ENCODE measurements at places on chromosomes 5 and 9.

- no peak for DNase-seq
Measured at GRCh38 chr5:181245427-181246275, 1.9 kb upstream of the RACK1 start.

GRCh38 chr5:136246122-136246521 lies 53.2 kb upstream of the SMIM32 start:
- no peak for DNase-seq

DNA sequence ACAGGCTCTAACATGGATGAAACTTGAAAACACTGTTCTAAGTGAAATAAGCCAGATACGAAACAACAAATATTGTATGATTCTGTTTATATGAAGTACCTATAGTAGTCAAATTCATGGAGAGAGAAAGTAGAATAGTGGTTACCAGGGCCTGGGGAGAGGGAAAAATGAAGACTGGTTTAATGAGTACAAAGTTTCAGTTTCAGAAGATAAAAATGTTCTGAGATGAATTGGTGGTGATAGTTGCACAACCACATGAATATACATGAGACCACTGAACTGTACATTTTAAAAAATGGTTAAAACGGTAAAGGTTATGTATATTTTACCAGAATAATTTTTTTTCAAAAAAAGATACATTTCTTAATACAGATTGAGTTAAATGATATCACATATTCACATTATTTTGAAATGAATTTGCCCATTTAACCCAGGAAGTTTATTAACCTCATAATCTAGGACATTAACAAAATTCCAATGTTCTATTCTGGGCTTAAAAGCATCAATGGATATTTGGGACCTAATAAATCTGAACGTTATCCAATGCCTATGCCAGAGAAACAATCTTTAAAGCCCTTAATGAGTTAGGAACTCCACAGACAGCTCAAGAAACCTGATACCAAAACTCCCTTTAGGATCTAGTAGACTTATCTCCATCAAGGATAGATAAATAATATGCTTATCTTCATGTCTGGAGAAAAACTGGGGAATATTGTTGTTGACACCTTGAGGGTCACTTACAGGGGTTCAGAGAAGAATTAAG lies 521.3 kb downstream of the EFNA5 start:
- DNase-seq = no peak

DNA sequence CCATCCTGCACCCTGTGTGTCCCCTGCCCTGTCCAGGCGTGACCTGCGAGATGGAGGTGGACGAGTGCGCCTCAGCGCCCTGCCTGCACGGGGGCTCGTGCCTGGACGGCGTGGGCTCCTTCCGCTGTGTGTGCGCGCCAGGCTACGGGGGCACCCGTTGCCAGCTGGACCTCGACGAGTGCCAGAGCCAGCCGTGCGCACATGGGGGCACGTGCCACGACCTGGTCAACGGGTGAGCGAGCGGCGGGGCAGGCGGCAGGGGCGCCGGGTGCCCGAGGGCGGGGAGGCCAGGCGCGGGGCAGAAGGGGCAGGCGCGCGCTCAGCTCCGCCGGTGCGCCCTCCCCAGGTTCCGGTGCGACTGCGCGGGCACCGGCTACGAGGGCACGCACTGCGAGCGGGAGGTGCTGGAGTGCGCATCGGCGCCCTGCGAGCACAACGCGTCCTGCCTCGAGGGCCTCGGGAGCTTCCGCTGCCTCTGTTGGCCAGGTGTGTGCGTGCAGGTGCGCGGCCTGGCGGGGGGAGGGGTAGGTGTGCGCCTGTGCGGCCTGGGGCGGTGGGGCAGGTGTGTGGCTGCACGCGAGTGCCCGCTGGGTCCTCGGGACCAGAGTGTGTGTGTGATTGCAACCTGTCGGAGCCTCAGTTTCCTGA lies 10.0 kb downstream of the CRB2 start:
- DNase-seq = no peak

GRCh38 chr9:89481538-89481915 lies 16.4 kb downstream of the SEMA4D start:
- DNase-seq = no peak

DNA sequence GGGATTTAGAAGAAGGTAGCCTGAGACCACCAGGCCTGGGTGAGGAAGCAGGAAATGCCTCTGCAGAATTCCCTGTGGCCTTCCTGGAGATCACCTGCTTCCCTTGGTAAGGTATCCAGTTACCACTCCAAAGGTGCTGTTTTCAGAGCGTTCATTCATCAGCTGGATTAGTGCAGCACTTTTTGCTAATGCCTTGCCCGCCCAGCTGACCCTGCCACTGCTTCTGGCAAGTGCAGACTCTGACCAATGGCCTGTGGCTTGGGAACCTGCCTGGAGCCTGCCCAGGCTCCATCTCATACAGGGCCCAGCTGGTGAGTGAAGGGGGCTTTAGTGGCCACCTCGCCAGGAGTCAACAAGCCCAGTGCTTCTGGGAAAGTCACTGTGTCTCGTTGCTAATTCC lies 48.6 kb downstream of the FOXI1 start:
- no peak for DNase-seq

GRCh38 chr5:73193592-73193991 lies 20.6 kb downstream of the TMEM174 start:
- no peak for DNase-seq

GRCh38 chr9:89664896-89665329 lies 60.1 kb downstream of the GADD45G start:
- no peak for DNase-seq

DNA sequence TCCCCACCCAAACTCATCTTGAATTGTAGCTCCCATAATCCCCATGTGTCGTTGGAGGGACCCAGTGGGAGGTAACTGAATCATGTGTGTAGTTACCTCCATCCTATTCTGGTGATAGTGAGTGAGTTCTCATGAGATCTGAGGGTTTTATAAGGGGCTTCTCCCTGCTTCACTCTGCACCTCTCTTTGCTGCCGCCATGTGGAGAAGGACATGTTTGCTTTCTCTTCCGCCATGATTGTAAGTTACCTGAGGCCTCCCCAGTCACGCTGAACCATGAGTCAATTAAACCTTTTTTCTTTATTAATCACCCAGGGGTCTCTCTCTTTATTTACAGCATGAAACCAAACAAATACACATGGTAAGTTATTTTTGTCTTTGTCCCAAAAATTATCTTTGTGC lies 726.1 kb downstream of the CDH18 start:
- no peak for DNase-seq

- DNase-seq = peak; percentile 7
Measured at GRCh38 chr5:120007598-120007997, 378.2 kb downstream of the FAM170A start.

DNA sequence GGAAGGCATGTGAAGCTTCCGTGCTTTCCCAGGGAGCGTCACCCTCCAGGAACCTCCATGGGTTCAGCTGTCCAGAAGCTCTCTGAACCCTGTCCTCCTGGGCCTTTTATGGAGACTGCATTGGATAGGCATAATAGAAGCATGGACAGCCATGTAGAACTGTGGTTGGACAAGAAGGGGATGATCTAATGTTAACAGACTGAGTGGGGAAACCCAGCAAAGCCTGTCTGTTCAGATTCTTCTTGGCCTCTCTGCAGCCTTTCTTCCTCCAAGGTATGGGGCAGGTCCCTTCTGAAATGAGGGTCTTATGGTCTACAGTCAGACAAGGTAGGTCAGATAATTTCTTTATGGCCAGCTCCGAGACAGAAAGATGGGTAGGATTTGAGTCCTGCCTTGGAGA lies 59.1 kb upstream of the CTNNA1 start:
- no peak for DNase-seq

DNA sequence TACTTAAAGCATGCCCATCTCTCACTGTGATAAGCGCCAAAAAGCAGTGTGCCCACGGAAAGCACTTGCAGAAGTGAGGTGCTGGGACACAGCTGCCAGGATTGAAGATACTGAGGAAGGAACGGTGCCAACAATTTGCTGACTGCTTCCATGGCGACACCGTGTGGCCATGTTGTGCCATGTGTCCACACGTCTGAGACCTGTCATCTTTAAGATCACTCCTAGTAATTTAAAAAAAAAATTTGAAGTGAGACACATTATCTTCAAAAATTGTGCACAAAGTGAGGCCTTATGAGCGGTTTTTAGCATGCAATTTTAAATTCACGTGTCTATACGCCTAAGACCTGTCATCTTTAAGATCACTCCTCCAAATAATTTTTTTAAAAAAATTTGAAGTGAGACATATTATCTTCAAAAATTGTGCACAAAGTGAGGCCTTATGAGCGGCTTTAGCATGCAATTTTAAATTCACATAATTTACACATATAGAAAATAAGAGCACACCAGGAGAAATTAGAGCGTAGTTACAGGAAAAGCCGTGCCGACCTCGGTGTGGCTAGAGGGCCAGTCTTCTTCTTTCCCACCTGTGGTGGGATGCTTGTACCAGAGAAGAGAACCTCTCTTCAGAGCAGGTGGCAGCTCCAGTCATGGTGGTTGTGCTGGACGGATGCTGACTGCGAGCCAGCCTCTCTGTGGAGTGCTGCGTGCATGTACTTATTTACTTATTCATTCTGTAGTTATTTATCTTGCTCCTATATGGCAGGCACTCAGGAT lies 21.4 kb upstream of the FLT4 start:
- DNase-seq = peak; percentile 27

- no peak for DNase-seq
Measured at GRCh38 chr5:99795031-99795430, 740.1 kb upstream of the FAM174A start.

- no peak for DNase-seq
Measured at GRCh38 chr5:108953940-108954339, 206.2 kb downstream of the FER start.

GRCh38 chr5:112445626-112446350 lies 26.7 kb upstream of the EPB41L4A start:
- no peak for DNase-seq

DNA sequence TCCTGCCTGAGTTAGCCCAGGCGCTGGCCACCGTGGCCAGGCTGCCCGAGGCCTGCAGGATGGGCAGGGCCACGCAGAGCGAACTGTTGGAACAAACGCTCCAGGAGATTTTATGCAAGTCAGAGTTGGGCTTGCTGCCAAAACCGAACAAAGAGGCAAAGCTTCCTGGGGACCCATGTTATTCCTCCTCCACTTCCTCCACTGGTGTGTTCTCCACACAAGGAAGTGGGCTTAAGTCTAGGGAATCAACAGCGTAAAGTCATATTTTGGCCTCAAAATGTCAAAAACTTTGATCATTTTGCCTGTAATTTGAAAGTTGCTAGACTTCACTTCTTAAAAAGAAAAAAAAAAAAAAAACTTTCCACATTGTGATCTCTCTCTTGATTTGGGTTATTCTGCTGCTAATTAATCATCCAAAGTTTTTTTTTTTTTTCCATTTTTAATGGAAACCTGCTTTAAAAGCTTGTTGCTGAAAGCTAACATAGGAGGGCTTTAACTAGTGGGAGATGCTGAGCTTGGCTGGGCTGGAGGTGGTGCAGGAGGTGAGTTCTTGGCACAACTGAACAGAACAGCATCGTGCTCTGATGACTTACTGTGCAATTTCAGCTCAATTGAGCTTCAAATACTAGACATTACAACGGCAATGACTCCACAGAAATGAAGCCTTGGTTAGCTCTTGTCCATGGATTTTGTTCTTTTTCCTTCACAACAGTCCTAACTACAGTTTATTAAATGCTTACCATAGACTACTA lies 73.0 kb downstream of the PTPDC1 start:
- peak; percentile 76 for DNase-seq

GRCh38 chr5:75567710-75568109 lies 43.5 kb upstream of the ANKDD1B start:
- DNase-seq = peak; percentile 37

DNA sequence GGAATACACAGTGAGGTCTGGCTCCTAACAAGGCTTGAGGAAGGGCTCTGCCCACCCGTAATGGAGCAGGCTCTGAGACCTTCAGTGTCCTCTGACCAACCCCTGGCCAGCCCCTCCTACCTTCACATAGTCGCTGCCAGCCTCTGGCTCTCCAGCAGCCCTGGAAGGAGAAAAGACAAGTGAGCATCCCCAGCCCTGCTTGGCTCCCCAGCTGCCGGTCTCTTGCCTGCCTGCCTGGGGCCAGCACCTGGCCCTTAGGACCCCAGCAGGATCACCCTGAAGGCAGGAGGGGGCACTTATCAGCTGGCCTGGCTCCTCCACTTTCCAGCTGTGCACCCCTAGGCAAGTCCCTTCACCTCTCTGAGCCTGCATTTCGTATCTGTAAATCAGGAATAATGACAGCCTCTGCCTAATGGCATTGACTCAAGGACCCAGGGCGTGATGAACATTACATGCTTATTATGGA lies 16.9 kb downstream of the SH2D3C start:
- no peak for DNase-seq

- no peak for DNase-seq
Measured at GRCh38 chr9:2341956-2342355, 279.6 kb upstream of the VLDLR start.

DNA sequence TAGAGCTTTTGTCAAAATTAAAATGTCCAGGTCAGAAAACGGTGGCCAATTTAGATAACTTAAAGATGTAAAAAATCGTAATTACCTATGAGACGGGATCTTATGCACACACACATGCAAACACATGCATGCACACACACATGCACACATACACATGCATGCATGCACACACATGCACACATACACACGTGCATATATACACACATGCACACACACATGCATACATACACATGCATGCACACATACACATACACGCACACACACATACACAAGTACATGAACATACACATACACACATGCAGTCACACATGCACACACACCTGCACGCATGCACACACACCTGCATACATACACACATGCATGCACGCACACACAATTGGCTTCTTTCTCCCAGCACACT lies 362.0 kb downstream of the IRX1 start:
- DNase-seq = no peak

DNA sequence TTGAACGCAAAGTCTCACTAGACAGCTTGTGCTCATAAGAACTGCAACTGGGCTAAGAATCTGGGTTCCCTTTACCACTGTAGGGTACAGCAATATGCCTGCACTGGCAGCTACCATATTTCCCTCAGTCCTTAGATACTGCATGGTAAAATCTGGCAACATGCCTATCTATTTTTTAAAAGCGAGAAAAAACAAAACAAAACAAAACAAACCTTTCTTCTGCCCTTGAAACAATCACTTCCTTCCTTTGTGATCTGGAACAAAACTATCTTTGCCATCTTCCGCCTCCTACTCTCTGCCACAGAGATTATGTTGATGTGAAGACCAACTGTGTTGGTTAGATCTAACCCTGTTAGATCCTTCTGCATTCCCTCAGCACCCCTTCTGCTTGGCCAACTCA lies 242.9 kb downstream of the EBF1 start:
- DNase-seq = no peak

GRCh38 chr9:110922145-110922544 lies 116.1 kb downstream of the LPAR1 start:
- no peak for DNase-seq

DNA sequence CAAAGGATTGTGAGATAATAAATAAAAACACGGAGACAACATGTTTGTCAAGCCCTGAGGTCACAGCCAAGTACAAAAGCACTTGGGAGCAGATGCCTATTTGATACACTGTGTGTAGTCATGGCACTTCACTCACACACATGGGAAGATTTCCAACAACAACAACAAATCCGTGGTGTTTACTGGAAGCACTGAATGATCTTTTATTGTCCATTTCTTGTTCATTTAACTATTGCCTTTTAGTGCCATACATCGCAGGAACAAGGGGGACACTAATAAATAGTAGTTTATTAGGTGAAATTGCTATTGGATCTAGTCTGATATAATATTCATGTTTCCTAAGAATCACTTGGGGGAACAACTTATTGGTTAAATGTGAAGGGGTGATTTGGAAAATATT lies 20.4 kb upstream of the GDNF start:
- DNase-seq = no peak

GRCh38 chr5:2877522-2877921 lies 126.0 kb upstream of the IRX2 start:
- DNase-seq = no peak
